ENCODE measurements at places on chromosomes 5 and 9.

DNA sequence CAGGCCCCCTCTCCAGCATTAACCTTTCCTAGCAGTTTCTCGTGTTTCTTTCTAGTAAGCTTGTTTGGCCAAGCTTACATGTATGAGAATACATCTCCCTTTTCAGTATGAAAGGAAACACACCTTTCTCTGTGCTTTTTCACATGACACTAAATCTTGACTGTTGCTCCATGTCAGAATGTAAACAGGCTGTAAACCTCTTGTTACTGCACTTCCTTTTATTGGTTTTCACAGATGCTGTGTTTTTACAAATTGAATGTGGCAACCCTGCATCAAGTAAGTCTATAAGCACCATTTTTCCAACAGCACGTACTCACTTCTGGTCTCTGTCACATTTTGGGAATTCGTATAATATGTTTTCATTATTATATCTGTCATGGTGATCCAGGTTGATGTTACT, 2.2 kb upstream of the CANX start:
- DNase-seq = no peak

DNA sequence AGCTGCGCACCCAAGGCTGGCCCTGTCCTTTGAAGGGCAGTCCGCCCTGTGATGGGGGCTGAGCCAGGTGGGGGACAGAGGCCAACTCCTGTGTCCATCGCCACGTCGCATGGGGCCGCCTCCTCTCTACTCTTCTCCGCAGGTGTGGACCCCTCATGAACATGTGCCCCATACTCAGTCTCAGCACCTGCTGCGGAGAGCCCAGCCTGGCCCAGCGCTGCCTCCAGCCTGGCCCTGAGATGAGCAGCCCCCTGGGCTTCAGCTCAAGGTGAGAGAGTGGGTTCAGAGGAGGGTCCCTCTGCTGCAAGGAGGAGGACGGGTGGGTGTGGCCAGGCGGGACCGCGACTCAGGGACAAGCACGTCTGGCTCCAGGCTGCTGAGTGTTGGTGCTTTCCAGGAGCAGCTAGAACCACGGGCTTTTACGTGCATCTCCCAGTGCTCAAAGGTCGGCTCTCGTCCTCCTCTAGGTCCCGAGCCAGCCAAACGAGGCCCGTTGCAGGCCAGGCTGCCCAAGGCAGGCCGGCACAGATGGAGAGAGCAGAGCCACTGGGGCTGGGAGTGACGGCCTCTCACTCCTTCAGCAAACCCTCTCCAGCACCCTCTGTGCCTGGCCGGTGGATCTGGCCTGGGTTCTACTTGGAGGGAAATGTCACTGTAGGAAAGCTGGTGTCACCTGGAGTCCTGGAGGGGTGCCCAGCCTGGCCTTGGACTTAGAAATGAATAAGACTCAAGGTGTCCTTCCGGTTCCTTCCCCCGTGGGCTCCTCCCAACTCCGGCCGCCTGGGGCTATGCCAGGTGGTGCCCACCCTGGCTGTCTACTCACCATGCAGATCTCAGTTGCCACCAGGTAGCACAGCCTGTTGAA, 48.9 kb upstream of the RNF130 start:
- no peak for DNase-seq

DNA sequence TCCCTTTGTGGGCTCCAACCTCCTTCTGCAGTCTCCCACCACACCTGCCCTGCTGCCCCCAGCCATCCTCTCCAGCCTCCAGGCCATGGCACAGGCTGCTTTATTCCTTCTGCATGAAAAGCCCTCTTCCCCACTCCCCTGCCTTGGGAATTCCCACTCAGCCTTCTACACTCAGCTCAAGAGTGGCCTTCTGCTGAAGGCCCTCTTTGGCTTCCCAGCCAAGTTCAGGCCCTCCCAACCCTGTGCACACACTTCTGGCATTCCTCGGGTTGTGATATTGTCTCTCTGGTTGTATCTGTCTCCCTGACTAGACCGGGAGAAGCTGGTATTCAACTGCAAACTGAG, 5.7 kb downstream of the SHB start:
- no peak for DNase-seq

GRCh38 chr9:76403352-76403751, 9.1 kb upstream of the RFK start:
- DNase-seq = peak; percentile 16

- DNase-seq = no peak
Measured at GRCh38 chr9:111360881-111361280, 30.9 kb upstream of the OR2K2 start.

DNA sequence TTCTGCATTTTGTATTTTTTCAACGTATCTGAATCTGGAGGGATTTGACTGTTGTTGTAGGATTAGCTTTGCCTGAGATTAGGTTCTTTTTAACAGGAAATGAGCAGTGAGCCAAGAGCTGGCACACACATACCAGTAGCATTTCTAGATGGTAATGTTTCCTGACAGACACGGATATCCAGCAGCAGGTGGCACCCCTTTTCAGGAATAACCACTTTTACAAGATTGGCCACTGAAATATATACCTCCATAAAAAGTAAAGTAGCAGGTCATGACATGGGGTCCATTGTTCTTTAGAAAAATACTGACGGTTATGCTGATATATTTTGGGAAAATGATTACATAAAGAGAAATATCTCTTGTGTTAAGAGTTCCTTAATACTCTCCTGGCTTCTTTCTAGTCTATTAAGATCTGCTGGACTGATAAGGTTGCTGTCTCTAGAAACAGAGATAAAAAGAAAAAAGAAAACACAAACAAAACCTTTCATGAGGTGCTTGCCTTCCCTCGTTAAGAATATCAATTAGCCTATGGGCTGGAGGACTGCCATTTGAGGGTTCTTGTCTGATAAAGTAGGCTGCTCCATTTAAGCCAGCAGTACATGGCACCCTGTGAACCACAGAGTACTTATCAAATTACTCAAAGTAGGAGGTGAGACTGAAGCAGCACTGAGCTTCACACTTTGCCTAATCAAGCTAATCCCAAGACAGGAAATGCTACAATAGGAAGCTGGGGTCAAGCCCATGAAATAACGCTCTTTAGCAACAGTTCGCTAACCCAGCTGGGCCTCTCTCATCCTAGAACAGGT, 101.6 kb upstream of the PCA3 start:
- DNase-seq = no peak

- no peak for DNase-seq
Measured at GRCh38 chr5:37840053-37841034, 503 bp upstream of the GDNF start.

DNA sequence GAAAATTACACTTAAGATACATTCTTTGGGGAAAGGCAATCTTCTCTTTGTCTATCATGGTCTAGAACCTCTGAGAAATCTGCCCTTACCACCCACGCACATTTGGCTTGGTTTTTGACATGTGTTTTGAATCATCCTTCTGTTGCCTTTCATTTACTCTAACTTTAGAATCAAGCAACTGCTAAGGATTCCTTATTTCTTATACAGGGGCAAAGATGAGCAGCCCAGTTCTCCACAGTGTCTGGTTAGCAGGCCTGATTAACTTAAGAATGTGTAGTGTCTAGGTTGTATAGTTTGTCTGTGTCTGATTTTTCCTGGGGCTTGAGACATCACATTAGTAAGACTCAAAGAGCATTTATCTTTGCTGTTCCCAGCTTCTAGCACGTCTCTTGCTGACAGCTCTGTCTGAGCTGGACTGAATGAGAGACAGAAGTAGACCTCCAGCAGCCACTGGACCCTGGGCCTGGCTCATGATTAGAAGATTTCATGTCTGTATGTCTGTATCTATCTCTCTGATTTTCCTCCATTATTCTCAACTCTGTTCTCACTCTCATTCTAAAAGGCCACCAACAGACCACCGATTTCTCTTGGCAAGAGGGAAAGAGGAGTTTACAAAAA, 31.8 kb upstream of the PCA3 start:
- no peak for DNase-seq

GRCh38 chr5:6505783-6506557, 57.3 kb downstream of the UBE2QL1 start:
- no peak for DNase-seq

GRCh38 chr5:41980870-41981269, 55.8 kb downstream of the FBXO4 start:
- DNase-seq = no peak

DNA sequence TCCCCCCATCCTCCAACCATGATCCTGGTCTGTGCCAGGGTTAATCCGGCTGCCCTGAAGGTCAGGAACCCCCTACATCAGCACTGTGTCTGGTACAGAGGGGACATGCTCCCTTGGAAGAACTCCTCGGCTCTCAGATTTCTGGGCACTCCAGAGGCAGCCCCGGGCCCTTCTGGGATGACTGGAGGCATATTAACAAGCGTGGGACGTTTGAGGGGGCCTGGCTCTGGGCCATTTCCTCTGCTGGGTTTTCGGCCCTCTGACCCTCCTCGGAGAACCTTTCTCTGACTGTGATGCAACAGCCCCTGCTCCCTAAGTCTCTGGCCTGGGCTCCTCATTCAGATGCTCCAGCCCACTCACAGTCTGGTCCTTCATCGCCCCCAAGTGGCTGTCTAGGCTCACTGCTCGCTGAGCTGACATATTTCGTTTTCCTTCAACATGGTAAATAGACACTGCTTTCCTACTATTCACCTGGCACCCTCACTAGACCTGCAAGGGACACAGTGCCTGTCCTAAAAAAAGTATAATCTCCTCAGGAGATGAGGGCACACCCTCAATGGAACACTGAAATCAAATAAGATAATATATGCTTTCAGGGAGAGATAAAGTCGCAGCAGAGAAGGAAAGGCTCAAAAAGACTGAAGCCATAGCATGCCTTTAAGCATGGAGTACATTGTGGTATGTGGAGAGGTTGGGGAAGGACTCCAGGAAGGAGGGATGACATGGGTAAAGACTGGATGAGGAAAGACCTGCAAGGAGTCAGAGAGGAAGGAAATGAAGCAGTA, 404.7 kb upstream of the TRPC7 start:
- peak; percentile 5 for DNase-seq

DNA sequence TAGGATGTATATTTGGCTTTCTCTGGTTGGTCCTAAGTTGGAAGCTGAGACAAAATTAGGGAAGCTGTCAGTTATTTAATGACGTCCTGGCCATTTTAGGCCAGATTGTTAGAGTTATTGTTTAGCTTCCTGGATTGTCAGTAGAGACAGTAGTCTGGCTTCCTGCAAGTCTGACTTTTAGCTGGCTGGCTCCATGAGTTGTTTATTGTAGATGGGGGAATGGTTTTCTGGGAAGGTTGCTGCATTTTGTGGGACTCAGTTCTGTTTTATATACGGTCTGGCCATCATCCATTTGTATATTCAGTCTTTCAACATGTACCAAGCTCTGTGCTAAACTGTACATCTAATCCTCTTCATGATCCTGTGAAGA, 68.3 kb downstream of the SGCD start:
- no peak for DNase-seq

DNA sequence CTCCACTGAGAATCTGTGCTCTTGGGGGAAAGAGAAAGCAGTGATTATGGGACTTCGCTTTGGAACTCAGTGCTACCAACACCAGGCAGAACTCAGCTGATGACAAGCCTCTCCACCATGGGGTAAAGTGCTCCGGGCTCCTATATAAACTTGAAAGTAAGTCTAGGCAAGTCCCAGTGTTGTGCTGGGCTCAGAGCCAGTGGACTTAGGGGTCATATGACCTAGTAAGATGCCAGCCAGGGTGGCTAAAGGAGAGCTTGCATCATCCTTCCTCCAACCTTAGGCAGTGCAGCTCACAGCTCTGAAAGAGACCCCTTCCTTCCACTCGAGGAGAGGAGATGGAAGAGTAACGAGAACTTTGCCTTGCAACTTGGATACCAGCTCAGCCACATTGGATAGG, 35.1 kb upstream of the FREM1 start:
- DNase-seq = no peak

DNA sequence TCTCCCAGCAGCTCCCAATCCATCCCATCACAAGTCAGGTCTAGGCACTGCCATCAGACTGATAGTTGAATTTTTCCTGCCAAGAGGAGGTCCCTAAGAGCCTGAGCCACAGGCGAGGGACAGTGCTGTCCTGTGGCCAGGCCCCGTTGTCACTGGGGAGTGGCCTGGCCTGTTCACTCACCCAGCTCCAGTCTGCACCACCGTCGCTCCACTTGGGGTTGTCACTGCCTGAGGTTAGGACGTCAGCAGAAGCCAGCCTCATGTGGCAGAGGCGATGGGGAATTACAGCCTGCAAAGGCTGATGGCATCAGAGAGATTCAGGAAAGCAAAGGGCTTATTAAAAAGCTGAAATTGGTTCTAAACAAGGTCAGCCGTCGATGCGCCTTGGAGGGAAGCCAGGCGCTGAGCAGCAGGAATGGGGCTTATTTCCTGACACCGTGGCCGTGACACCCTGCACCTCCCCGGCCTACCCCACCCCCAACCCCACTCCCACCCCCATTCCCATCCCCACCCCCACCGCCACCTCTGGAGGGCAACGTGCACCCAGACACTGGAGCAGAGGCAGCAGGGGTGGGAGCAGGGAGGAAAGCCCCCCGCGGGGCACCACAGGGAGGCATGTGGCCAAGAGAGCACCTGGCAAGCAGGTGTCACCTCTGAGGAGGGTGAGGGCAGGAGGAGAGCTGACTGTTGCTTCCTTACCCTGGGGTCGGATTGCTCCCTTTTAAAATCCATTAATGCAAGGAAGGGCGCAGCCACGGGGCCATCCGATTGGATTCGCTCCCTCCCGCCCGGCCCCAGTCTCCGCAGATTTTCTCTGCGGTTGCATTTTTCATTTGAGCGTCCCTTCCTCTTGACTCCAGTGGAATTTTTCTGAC, 3.1 kb upstream of the DBH start:
- no peak for DNase-seq

GRCh38 chr5:149585910-149586309, 4.6 kb downstream of the ARHGEF37 start:
- no peak for DNase-seq

DNA sequence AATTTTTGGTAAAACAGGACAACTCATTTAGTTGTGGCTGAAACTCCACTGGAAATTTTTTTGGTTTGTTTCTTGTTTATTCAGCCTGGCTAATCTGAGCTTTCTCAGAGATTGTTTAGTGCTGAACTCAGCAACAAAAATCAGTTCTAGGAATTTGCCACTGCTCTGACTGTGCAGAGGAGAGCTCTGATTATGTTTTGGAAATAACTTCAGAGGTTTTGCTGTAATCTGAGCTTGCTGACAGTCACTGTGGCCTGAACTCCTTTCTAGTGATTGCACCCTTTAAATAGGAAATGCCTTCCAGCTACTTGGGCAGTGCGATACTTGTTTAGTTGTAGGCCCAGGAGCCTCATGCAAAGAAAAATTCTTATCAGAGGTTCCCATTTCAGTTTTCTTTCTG, 60.2 kb downstream of the OSTF1 start:
- DNase-seq = no peak

Measured in activated naive CD4-positive, alpha-beta T cell treated with Interleukin-2 at 50 U/mL for 16 hours (primary cell).